ENCODE measurements at places on chromosomes 6 and 20.

GRCh38 chr20:60749804-60750602 is 502.1 kb upstream of the CDH4 start:
- DNase-seq, result no peak

DNA sequence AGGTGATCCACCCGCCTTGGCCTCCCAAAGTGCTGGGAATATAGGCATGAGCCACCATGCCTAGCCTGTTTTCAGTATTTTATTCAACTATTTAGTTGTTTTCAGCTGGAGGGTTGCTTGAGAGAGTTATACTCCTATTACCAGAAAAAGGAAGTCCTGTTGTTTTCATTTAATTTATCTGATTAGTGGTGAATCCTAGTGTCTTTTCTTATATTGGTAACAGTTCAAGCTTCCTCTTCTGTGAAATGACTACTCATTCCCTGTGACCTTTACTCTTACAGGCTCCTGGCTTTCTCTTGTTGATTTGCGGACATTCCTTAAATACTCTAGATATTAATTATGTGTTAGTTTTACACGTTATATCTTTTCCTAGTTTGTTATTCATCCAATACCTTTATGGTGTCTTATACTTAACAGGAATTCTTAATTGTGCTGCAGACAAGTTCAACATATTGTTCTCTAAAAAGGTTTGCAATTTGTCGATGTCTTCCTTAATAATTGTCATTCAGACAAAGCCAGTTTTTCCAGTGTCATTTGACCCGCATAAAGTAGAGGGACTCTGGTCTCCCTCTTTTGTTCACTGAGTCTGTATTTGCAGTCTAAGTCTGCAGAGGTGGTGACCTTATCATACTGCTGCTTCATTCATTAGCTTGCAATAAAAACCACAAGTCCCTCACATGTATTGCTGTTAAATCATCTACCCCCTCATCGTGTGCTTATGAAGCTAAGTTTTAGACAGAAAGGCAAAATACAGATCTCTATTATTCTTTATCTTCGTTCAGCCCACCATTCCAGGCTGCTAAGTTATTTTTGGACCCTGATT is 51.4 kb downstream of the ZBTB9 start:
- no peak for DNase-seq

DNA sequence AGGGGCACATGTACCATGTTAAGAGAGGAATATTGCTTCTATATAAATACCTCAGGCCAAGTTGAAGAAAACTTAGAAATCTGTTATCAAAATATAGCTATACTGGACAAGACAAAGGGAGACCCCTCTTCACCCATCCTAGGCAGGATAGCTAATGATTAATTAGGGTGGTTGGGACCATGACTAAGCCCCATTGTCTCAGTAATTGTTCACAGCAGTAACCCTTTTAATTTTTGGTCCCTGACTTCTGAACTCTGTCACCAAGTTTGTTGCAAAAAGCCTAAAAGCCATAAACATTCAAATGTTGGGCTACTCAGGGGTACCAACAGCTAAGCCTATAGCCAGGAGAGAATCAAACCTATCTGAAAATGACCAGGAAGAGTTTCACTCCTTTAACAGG is 19.2 kb upstream of the BTN3A2 start:
- DNase-seq, result no peak

DNA sequence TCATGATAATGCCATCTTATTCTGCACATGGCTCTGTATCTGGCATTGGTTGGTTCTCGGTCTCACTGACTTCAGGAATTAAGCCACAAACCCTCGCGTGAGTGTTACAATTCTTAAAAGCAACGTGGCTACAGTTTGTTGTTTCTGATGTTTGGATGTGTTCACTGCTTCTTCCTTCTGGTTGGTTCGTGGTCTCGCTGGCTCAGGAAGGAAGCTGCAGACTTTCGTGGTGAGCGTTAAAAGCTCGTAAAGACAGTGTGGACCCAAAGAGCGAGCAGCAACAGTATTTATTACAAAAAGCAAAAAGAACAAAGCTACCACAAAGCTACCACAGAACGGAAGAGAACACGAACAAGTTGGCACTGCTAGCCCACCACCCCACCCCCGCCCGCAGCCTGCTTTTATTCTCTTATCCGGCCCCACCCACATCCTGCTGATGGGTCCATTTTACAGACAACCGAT is 51.1 kb downstream of the MYLIP start:
- no peak for DNase-seq

- DNase-seq, result no peak
These were observed 3.5 kb downstream of the TGM3 start for GRCh38 chr20:2299301-2299700.

DNA sequence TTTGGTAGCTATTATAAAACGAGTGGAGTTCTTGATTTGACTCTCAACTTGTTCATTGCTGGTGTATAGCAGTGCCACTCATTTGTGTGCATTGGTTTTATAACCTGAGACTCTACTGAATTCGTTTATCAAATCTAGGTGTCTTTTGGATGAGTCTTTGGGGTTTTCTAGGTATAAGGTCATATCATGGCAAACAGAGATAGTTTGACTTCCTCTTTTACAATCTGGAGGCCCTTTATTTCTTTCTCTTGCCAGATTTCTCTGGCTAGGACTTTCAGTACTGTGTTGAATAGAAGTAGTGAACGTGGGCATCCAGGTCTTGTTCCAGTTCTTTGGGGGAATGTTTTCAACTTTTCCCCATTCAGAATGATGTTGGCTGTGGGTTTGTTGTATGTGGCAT is 38.8 kb downstream of the SUMO4 start:
- no peak for DNase-seq
